ENCODE measurements at places on chromosomes 5 and 9.

GRCh38 chr5:150788977-150789376, 10.4 kb downstream of the SMIM3 start:
- DNase-seq, result no peak

- no peak for DNase-seq
Observed at GRCh38 chr9:133783331-133783731, 45.2 kb upstream of the SARDH start.

DNA sequence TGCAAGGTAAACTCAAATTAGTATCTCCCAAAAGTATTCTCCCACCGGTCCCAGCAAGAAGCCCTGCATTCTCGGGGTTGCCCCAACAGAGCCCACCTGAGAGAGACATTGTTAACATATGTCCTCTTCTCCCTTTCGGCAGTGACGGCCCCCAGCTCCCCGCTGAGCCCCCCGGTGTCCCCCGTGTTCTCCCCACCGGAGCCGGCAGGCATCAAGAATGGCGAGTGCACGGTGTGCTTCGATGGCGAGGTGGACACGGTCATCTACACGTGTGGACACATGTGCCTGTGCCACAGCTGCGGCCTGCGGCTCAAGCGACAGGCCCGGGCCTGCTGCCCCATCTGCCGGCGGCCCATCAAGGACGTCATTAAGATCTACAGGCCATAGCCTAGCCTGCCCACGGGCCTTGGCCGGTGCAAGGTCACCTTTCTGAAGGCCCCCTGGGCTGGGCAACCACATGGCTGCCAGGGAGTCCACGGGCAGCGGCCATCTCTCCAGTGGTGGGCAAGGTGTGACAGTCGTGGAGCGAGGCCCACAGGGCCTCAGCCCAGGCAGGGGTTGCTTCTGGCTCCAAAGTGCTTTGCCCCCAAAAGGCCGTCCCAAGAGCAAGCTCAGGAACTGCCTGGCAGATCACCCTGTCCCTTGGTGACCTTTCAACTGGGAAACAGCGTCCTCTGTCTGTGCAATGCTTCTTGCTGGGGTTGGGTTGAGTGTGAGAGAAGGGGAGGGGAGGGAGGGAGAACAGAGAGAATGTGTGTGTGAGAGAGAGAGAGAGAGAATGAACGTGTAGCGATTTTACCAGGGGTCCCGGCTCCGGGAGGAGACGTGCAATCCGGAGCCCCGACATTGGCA, 45.7 kb downstream of the NEURL1B start:
- no peak for DNase-seq

DNA sequence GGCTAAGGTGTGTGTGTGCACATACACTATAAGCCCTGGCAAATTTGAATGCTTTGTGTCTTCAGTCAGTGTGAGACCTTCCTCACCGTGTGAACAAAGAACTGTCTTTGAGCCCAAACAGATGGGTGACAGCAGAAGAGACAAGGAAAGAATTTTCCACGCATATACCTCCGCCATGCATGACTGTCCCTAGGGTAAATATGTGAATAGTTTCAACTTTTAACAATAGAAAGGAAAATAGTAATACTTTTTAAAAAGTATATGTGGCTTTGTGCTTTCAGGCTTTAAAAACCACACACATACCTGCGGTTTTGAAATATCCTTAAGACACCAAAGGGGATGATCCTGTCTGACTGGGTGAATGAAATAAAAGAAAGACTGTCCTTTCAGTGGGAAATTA, 438.6 kb upstream of the MPDZ start:
- DNase-seq, result no peak

- DNase-seq, result peak; percentile 63
Observed at GRCh38 chr5:175694371-175695160, 36.7 kb downstream of the HRH2 start.

GRCh38 chr5:91141642-91142041, 241.5 kb downstream of the ARRDC3 start:
- DNase-seq, result no peak

Data from CD14-positive monocyte (primary cell).